ENCODE measurements at places on chromosomes 16 and 17.
A peak's percentile ranks its signal among the peaks of the same experiment; 100 is the strongest.

DNA sequence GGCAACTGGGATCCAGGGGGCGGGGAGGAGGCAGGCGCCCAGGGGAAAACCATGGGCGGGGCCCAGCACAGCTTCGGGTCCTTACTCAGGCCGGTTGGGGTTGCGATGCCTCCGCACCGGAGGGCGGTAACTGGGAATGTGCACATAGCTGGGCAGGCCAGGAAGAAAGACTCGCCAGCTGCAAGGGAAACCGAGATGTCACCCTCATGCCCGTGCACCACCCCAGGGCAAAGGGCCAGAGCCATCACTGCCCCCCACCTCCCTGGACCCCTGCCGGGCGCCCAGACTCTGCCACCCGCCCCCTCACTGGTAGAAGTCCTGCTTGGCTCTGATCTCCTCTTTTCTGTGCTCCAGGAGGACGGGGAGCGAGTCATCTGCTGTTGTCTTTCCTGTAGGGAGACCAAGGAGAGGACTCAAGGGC is 6.7 kb downstream of the ALOX12B start:
- DNase-seq, result no peak
- no peak overlapping the region for H3K27ac ChIP-seq
- peaks cover 18% of the 10 kb centered on the region for H3K27me3 ChIP-seq
- no peak overlapping the region for H3K4me3 ChIP-seq

DNA sequence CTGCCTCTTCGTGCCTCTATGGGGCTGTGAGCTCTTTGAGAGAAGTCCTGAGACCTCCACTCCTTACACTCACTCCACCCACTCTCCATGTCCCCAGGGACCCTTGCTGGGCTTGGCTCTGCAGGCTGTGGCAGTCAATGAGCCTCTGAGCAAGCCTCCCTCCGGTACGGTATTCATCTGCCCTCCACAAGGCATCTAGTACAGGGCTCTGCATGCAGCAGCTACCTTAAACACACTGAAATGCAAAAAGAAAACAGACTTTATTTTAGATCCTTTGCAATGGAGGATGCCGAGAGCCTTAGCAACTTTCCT is 38.9 kb upstream of the SMPD3 start:
- H3K27me3 ChIP-seq, result no peaks in the 10 kb centered on the region
- H3K4me1 ChIP-seq, result peaks cover 11% of the 10 kb centered on the region
- no peaks in the 10 kb centered on the region for H3K36me3 ChIP-seq

DNA sequence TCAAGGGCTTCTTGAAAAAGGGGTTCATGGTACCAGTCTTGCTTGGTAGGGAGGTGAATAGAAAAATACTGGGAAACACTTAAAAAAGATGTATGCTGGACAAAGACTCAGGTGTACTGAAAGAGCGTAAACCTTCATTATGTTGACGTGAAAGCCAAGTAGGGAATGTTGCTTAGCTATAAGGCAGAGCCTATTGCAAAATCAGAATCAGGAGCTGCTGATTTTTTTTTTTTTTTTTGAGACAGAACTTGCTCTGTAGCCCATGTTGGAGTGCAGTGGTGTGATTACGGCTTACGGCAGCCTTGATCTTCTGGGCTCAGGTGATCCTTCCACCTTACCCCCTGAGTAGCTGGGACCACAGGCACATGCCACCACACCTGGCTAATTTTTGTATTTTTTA is 3.9 kb downstream of the TMEM94 start:
- peaks cover 3% of the 10 kb centered on the region for H3K4me1 ChIP-seq
- DNase-seq, result peak; percentile 76
- H3K4me3 ChIP-seq, result no peak overlapping the region
- H3K27me3 ChIP-seq, result no peaks in the 10 kb centered on the region
- peak overlapping the region; percentile 10 for H3K27ac ChIP-seq

DNA sequence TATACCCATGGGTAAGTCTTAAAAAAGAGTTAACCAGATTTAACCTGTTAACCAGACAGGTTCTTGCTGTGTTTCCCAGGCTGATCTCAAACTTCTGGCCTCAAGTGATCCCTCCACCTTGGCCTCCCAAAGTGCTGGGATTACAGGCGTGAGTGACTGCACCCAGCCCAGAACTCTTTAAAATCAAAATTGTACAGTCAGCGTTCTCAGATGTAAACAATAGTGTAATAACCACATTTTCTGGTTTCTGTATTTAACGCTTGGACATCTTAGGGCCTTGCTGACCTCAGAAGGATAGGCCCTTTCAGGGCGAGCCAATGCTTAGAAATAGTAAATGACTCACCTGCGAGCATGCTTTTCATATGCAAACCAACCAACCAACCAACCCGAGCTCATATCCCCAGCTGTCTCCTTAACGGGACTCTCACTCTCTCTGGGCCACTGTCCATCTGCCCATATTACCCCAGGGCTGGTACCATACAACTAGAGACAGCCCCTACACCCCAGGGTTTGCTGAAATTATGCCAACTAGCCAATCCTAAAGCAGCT is 415.0 kb upstream of the XYLT1 start:
- H3K27ac ChIP-seq, result no peak overlapping the region
- H3K36me3 ChIP-seq, result no peaks in the 10 kb centered on the region
- DNase-seq, result no peak
- H3K27me3 ChIP-seq, result no peaks in the 10 kb centered on the region

- no peak overlapping the region for H3K4me3 ChIP-seq
- H3K4me1 ChIP-seq, result no peaks in the 10 kb centered on the region
- H3K36me3 ChIP-seq, result no peaks in the 10 kb centered on the region
- no peak for DNase-seq
Measured at GRCh38 chr16:13041180-13041579, 139.8 kb downstream of the SHISA9 start.

GRCh38 chr17:48593840-48594537 is 410 bp upstream of the HOXB5 start:
- peaks cover 3% of the 10 kb centered on the region for H3K27me3 ChIP-seq
- DNase-seq, result peak; percentile 80
- H3K36me3 ChIP-seq, result peaks cover 10% of the 10 kb centered on the region
- H3K27ac ChIP-seq, result peak overlapping the region; percentile 49

GRCh38 chr17:3843935-3844516 is 2.0 kb downstream of the NCBP3 start:
- peaks cover 18% of the 10 kb centered on the region for H3K36me3 ChIP-seq
- H3K27ac ChIP-seq, result no peak overlapping the region
- DNase-seq, result peak; percentile 35

DNA sequence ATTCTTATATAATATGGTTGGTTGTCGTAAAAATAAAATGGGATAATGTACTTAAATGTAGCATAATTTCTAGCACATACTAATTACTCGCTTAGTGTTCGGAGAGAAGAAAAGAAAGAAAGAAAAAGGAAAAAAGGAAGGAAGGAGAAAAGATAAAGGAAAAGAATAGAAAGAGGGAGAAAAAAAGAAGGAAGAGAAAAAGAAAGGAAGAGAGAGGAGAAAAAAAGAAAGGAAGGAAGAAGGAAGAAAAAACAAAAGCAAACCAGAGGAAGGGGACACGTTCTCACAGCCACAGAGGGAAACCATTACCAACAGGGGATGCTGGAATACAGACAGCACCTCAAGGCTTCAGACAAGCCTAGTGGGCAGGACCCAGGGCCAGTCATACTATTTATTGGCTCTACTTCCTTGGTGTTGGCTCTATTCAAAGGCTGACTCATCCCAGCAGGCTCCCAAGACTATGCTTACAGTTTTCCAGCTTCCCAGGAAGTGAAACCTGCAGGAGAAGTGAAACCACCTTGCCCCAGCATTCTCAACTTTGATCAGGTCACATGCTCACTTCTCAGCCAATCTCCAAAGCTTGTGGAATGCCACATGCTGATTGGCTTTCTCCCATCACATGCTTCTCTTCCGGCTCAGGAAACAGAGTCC is 273.5 kb upstream of the IRX5 start:
- no peaks in the 10 kb centered on the region for H3K27me3 ChIP-seq
- no peak overlapping the region for H3K4me3 ChIP-seq

DNA sequence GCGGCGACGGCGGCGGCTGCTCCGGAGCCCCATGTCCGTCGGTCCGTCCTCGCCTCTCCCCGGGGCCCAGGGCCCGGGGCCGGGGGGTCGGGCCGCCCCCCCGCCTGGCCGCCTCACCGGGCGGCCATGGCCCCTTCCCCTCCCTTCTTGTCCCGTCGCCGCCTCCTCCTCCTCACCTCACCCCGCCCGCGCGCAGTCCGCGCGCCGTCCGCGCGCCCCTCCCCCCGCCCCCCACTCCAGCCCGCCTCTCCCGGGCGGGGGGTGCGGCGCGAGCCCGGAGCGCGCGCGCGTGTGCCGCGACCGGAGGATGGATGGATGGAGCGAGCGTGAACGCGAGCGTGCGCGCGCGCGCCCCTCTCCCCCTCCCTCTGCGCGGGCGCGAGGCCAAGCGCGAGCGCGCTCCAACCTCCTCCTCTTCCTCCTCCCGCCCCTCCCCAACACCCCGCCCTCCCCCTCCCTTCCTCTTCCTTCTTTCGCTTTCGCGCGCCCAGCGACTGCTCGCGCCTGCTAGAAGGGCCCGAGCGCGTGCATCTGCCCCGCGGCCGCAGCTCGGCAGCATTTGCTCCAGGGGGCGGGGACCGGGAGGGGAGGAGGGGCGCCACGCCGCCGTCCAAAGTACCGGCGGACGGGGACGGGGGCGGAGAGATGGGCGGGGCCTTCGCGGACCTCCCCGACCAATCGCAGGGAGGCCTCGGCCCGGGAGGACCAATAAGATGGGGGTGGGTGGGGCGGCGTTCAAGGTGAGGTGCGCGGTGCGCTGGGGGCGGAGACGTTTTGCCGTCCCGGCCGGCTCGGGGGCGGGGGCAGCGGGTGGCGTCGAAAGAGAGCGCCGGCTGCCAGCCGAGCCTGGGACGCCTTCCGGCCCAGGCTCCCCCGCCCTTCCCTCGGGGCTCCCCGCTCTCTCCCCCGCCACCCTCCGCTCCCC is at the start of gene ATXN7L3:
ATXN7L3 (minus strand) TSS at position 332 of the 925 bp plus-strand sequence. CDS start 1,814 bp downstream, outside the sequence.
- peak; percentile 96 for DNase-seq
- H3K4me1 ChIP-seq, result peaks cover 10% of the 10 kb centered on the region
- peaks cover 17% of the 10 kb centered on the region for H3K36me3 ChIP-seq
- peak within 1 kb of the TSS; percentile 100 for H3K27ac ChIP-seq

- no peaks in the 10 kb centered on the region for H3K27me3 ChIP-seq
- DNase-seq, result no peak
- H3K27ac ChIP-seq, result no peak overlapping the region
- H3K36me3 ChIP-seq, result no peaks in the 10 kb centered on the region
- no peak overlapping the region for H3K4me3 ChIP-seq
Measured at GRCh38 chr17:61618950-61619349, 27.9 kb upstream of the NACA2 start.

GRCh38 chr16:57538235-57538721 is 1.9 kb upstream of the CCDC102A start:
- DNase-seq, result no peak
- no peaks in the 10 kb centered on the region for H3K27me3 ChIP-seq
- H3K27ac ChIP-seq, result no peak overlapping the region
- H3K36me3 ChIP-seq, result peaks cover 3% of the 10 kb centered on the region
